AG10803 (cell line): ENCODE measurements at places on chromosomes 3 and 15.

GRCh38 chr15:61871926-61872522 lies 188.2 kb downstream of the VPS13C start:
- peak; percentile 36 for DNase-seq

DNA sequence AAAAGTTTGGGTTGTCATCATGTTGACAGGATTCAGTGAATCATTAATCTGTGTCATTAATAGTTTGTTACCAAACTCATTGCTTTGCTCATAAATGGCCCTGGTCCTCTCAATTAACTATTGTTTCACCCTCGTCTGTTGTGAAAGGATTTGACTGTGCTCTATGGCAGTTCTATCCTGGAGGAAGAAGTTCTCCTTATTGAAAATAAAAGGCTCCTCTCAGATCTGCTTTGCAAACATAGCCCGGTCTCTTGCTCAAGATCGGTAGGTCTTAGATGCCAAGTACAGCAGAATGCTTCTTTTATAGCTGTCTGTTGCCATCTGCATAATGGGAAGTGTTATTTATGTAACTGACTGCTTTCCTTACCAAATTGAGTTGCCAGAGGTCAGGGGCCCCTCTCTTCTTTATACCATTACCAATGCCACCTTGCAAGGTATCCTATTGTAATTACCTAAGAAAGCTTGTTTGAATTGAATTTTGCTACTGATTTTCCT lies 146.5 kb downstream of the EBLN2 start:
- DNase-seq: no peak

GRCh38 chr15:51322621-51323296 lies 15.6 kb downstream of the CYP19A1 start:
- peak; percentile 16 for DNase-seq

DNA sequence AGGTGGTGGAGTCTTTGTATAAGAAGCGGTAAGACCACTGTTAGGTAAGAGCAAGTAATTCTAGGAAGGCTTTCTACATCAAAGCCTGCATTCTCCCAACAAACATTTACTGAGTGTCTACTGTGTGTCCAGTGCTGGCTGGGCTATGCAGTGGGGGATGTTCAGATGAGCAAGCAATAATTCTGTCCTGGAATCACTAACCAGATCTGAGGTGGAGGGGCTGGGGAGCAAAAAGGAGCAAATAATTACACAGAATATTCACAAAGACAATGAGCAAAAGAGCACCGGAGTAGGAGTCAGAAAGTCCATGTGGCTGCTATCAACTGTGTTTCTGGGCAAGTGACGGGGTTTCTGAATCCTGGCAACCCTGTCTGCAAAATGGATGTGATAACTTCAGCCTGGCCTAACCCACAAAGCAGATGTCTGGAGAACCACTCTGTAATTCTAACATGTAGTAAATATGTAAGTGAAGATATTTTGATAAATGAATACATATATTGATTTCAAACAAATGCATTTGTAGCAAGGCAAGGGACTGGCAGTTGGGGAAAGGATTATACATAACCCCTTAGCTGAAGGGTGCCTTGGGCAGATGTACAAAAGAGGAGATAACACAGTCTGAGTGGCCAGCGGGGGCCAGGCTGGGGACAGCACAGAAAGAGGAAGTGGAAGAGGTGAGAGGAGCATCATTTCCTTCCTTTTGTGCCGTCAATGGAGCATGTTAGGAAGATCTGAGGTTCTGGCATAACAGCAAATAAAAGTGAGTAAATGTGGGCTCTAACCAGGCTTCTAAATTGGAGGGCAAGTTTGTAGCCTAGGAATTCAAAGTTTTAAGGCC lies 28.8 kb downstream of the CYP8B1 start:
- DNase-seq: no peak

GRCh38 chr3:78887029-78887428 lies 880.8 kb downstream of the ROBO1 start:
- DNase-seq: peak; percentile 81

DNA sequence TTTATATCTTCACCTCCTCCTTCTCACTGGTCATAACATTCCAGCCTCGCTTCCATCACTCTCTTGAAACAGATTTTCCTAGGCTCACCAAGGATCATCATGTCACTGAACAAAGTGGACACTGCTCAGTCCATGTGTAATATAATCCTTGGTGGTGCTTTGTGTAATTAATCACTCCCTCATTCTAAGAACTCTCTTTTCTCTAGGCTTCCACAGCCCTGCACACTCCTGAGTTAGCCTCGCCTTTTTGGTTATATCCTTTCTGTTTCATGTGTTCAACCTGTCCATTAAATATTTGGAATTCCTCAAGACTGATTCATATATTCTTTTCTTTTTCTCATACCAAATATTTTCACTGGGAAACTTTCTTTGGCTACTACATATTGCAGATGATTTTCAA lies 440.8 kb downstream of the PYDC2 start:
- no peak for DNase-seq

- no peak for DNase-seq
These were observed 31.3 kb downstream of the GPR176 start for GRCh38 chr15:39888809-39889208.
